ENCODE measurements at places on chromosomes 4 and X.

- DNase-seq = no peak
Measured at GRCh38 chr4:4984186-4984585, 35.1 kb downstream of the CYTL1 start.

DNA sequence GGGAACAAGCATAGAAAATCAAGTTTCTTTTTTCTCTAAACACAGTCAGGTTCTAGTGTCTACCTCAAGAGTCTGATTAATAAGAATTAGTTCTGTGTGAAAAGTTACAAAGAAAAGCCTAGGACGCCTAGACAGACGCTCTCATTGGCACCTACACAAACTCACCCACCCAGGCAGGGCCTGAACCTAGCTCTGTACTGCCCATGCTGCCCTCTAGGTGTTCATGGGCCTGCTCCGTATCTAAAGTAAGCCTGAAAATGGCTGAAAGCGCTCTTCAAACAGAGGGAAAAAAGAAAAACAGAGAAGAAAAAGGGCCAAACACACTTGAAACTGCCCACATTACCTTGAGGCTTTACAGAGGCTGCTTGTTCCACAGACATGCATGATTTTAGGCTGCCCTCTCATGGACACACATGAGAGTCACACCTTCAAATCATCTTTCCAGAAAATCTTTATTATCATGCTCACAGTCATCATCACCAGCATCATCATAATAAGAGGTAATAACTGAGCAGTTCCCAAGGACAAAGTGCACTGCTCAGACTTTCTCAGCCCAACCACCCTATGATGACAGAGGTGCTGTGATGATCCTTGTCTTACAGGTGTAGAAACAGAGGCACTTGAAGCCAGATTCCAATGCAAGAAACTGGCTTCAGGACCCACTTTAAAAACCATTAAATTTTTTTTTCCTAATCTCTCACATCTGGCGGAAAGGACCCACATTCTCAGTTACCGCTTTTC lies 49.6 kb downstream of the MAP7D2 start:
- no peak for DNase-seq

DNA sequence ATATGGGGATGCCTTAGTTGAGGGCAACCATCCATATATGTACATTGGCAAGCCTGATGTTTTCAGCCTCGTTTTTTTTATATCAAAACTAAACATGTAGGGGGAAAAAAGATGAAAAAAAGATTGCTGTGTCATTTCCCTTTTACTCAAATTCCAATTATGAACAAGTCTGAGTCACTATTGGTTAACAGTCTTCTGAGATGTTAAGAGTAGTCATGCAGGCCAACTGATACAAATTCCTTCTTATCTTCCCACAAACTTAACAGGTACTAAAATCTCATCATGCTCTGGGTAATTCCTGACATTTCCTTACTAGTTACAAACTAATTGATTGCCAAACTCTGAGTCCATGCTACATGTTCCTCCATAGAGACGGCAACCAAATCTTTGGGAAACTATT lies 222.1 kb downstream of the FRMPD4 start:
- no peak for DNase-seq

DNA sequence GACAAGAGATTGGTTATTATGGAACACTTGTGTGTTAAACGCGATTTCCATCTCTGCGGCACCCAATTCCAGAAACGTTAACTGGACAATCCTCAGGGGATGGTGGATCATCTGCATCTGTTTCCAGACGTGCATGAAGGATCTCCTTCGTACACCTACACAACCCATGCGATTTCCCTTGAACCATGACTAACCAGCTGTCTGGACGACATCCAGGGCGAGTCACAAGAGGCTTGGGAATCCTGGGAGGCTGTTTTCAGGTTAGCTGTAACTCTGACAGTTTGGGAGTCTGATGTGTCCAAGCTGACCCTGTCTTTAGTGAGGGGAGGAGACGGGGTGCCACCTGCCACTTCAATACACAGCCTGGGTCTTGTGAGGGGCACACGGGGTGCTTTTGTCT lies 84.5 kb downstream of the GATB start:
- DNase-seq = no peak

DNA sequence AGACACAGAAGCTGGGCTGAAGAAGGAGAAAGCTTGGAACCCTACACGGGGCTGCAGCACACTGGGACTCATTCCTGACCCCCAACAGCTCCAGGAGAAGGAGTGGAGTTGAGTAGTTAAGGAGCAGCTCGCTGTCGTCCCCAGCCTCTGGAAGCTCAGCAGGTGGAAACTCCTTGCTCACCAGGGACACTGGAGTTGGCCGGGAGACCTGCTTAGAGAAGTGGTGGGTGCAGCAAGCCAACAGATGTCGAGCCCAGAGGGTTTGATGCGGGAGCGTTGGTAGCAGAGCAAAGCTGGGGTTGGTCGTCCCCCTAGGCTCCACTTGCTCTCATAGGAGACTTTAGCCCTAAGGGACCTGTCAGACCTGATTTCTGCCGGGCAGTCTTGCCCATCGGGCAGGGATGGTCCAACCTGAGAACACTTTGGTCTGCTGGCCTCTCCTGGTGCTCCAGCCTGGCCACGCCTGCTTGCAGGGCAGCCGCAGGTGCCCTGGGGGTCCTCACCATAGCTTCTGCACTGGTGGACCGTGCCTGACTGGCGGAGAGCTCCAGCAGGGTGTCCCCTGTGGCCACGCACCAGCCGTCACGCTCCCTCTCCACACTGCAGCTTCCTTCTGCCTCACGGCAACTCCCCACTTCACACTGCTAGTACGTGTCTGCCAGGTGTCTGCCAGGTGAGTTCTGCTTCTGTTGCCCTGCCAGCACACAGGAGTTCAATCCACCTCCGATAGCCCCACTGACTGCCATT lies 353.7 kb downstream of the GASK1B start:
- no peak for DNase-seq

DNA sequence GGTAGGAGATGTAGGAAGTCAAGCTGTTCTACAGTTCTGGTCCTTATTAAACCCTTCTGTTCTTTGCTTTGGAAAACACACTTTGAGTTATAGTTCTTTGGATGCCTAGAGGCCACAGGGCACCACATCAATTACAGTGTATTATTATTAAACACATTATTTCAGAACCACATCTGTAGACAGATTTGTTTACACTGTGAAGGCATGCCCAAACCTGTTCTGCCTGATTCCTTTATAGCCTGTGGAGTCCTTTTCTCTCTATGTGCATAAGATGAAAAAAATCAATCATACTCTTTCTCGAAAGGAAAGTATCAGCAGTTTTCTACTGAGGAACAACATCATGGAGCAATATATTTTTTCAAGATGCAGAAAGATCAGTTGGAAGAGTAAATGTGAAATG lies 371.3 kb upstream of the INTU start:
- DNase-seq = no peak

DNA sequence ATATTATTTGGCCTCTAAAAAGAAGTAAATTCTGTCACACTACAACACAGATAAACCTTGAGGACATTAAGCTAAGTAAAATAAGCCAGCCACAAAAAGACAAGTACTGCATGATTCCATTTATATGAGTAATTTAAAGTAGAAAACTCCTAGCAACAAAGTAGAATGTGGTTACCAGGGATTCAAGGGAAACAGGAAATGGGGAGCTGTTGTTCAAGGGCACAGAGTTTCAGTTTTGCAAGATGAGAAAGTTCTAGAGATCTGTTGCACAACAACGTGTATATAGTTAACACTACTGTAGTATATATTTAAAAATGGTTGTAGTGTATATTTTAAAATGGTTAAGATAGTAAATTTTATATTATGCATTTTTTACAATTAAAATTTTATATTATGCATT lies 25.4 kb downstream of the SEC31A start:
- no peak for DNase-seq

DNA sequence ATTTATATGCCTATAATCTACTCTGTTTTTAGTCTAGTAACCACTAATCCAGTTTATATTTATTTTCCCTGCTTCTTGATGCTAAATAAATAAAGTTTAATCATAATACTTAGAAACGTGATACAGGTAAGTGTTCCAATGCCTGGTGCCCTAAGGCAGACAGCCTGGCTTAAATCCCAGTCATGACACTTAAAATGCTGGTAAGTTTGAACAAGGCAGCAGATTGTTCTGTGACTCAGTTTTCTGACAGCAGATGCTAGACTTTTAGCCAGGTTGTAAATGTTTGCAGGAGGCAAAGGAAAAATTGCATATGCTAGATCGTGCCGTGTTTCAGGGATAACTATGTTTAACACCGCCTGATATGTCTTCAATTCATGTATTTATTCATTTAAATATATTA lies 2661.6 kb downstream of the PCDH7 start:
- DNase-seq = no peak

- no peak for DNase-seq
Measured at GRCh38 chr4:63788271-63788670, 621.0 kb downstream of the TECRL start.

GRCh38 chrX:77276742-77277141 lies 170.4 kb upstream of the FGF16 start:
- DNase-seq = no peak

DNA sequence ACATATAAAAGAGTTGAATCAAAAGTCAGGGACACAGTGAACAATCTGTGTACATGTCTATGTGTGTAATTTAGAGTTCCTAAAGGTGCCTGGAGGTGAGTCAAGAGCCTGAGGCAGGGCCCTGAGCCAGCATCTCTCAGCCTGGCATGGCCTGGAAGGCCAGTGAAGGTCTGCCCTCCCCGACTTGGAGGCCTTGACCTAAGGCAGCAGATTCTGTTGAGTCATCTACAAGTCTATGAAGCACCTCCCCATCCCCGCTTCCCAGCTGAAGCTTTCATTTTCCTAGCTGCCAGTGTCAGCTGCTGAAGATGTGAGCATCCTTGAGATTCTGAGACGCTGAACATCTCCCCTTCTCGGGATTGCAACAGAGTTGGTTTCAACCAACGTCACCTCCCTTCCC lies 583.9 kb downstream of the BCOR start:
- DNase-seq = no peak

DNA sequence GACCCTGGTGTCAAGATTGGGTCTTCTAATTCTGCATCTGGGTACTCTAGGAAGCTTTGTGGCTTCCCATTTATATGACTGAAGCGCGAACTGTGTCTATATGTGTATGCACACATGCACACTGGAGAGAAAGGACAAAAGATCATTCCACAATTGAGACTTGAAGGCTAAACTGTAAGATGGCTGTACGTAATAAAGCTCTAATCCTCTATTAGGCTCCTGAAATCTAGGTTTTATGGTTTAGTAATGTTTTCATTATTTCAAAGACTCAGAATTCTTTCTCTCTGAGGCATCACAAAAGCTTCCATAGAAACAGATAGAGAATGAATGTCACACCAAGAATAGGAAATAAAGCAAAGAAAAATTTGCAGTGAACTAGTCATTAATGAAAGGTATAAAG lies 320.7 kb upstream of the FTHL17 start:
- no peak for DNase-seq

- DNase-seq = no peak
Measured at GRCh38 chrX:9687899-9688298, 77.7 kb downstream of the GPR143 start.

DNA sequence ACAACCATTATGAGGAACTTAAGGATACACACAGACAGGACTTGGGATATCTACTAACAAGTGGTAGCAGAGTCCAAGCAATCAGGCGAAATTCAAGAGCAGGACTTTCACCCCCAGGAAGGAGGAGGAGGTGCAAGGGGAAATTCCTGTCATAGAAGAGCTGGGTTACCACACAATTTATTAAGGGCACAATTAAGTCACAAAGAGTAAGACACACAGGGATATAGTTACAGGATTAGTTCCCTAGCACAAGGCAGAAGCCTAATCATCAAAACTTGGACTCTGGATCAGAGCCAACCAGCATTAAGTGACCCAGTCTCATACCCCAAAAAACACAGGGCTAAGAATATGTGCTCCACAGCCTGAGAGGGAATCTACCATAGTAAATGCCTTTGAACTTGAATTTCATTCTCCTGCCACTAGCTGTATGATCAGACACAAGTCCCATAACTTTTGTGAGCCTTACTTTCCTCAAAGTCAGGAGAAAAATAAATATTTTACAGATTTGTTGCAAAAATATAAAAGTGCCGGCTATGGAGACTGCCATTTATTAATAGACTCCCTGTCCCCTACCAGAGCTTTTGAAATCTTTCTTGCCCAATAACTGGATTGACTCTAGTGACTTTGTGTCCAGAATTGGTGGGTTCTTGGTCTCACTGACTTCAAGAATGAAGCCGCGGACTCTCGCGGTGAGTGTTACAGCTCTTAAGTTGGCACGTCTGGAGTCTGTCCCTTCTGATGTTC lies 87.0 kb downstream of the SYNPO2 start:
- DNase-seq = no peak

GRCh38 chr4:86561256-86561655 lies 32.9 kb upstream of the PTPN13 start:
- no peak for DNase-seq

- DNase-seq = no peak
Measured at GRCh38 chr4:151628001-151628608, 132.7 kb downstream of the GATB start.

DNA sequence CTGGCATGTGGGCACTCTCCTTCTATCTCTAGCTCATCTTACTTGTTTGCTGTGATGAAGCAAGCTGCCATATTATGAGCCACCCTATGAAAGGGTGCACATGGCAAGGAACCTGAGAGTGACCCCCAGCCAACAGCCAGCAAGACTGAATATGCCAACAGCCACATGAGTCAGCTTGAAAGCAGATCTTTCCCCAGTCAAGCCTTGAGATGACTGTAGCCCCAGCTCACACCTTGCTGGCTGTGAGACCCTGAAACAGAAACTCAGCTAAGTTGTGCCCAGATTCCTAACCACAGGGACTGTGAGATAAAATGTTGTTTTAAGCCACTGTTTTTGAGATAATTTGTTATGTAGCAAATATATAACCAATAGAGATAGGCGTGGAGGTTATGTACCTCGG lies 36.2 kb downstream of the KDM5C start:
- DNase-seq = no peak

GRCh38 chr4:90943311-90943710 lies 816.1 kb downstream of the CCSER1 start:
- no peak for DNase-seq

Data from posterior cingulate gyrus (tissue), 11 donors.